ENCODE measurements at places on chromosomes 16 and 17.

- no peak for DNase-seq
Observed at GRCh38 chr17:8176998-8177731, 985 bp upstream of the TMEM107 start.

- DNase-seq: no peak
Observed at GRCh38 chr16:54283725-54284318, 2.8 kb downstream of the IRX3 start.

DNA sequence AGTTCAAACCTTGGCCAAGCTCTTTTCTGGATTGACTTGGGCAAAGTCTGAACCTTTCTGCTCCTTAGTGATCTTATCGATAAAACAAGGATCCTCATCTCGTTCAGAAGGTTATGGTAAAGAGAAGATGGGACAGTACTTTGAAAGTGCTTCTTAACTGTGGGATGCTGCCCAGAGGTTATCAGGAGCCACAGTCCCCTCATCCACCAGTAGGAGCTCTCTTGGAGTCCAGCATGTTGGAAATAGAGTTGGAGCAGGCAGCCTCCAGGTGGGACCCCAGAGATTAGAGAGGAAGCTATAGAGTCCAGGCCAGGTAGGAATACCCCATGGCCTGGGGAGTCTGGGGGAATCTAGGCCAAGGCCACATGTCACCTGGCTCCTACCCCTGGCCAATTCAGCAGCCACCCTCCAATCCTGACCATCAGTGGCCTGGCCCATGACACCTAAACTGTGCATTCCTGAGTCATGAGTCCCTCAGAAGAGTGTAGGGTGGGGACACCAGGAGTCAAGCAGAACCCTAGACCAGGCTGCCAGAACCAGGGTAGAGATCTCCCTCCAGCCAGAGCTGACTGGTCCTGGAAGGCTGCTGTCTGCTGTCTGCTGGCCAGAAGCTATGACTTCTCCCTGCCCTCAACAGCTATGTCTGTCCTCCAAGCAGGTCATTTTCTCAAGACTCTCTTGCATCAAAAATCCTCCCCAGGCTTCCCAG is 144.3 kb downstream of the AIPL1 start:
- DNase-seq: no peak

GRCh38 chr17:76131692-76132573 is 9.1 kb downstream of the FOXJ1 start:
- no peak for DNase-seq

- no peak for DNase-seq
Observed at GRCh38 chr16:76121636-76122035, 155.6 kb upstream of the CNTNAP4 start.

GRCh38 chr16:86566601-86566965 is at the start of gene FOXC2:
Gene FOXC2, plus strand, starts transcription at chr16:86566829. Its CDS starts 507 bp downstream, at chr16:86567336.
- no peak for DNase-seq

GRCh38 chr17:81387100-81388090 is 7.9 kb upstream of the BAHCC1 start:
- no peak for DNase-seq

DNA sequence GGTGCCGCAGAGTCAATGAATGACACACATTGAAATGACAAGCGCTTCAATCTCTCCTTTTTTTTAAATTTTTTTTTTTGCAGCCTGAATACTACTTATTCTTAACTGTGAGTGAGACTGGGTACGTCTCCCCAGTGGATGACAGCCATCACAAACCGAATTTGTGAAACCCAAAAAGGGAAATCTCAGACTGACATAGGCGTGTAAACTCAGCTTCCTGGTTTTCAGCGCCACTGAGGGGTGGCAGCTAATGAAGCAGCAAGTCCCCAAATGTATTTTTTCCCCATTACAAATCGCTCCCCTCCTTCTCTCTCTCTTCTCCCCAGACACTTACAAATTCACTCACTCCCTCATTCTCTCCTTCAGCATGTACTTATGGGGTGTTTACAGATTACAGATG is 196.0 kb downstream of the MAF start:
- DNase-seq: no peak

GRCh38 chr16:58831386-58831785 is 97.3 kb upstream of the GOT2 start:
- no peak for DNase-seq

DNA sequence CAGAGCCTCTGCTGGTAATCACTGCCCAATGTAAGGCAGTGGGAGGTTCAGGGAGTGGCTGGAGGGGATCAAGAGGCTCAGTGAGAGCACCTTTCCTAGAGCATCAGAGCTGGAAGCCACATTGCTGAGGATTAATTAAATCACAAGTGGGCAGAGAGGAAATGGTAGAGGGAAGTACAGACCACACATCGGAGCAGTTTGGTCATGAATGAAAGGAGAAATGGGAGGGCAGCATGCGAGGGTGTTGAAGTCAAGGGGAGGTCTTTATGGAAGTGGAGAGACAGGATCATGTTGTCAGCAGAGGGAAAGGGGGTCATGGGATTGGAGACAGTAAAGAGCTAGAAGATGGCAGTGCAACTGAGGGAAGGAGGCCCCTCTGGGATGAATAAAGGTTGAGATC is 2.3 kb downstream of the CCL17 start:
- no peak for DNase-seq

DNA sequence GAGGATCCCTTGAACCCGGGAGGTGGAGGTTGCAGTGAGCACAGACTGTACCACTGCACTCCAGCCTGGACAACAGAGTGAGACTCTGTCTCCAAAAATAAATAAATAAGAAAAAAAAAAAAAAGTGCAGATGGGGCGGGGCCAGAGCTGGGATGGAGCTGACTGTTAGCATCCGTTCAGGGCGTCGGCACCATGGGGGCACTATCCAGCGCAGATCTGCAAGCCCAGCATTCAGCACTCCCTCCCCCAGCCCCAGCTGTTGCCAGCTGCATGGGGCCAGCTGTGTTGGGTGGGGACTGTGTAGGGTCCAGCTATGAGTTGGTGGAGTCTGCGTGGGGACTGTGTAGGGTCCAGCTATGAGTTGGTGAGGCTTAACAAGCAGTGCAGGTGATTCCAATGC is 13.3 kb downstream of the GPRC5C start:
- DNase-seq: no peak

GRCh38 chr17:4562015-4562969 is 1.9 kb upstream of the GGT6 start:
- no peak for DNase-seq

GRCh38 chr17:51046514-51047384 is 73.9 kb downstream of the SPAG9 start:
- DNase-seq: peak; percentile 86

- no peak for DNase-seq
Observed at GRCh38 chr16:83629836-83630235, 177.9 kb upstream of the HSBP1 start.

DNA sequence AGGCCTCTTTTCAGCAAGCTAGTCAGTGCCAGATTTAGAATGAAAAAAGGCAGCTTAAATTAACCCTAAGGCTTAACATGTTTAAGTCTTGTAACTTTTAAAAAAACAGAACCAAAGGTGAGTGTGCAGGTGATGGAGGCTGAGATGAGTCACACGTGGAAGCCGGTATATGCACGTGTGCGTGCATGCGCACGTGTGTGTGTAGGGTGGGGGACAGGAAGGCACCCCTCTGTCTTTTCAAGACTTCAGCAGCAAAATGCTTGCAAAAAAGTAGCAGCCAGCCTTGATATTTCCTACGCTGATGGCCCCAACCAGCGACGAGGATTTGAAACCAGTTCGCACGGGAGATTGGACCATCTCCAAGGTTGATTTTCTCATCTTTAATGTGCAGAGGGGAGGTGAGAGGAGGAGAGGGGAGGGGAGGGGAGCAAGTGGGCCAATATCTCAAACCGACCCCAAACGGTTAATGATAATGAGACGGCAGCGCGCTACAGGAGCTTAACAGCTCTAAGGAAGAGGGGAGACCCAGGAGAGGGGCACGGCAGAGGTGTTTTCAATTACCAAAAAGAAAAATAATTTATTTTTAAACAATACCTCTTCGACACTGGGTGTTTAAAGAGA is 154.7 kb downstream of the ZNF423 start:
- no peak for DNase-seq

DNA sequence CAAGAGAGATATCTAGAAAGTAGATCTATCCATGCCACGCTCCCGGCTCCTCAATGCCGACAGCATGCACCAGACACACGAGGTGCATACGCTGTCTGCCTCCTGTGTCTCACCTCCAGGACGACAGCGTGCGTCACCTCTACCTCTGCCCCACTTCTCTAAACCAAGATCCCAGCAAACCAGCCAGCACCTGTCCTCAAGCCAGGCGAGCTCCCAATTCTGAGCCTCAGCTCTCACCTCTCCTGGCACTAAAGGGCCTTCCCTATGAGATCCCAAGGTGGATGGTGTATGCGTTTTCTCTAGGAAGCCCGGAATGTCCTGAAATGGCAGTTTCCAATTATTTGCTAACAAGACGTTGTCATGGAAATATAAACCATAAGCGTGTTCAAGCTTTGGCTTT is 36.2 kb upstream of the RCVRN start:
- DNase-seq: no peak

DNA sequence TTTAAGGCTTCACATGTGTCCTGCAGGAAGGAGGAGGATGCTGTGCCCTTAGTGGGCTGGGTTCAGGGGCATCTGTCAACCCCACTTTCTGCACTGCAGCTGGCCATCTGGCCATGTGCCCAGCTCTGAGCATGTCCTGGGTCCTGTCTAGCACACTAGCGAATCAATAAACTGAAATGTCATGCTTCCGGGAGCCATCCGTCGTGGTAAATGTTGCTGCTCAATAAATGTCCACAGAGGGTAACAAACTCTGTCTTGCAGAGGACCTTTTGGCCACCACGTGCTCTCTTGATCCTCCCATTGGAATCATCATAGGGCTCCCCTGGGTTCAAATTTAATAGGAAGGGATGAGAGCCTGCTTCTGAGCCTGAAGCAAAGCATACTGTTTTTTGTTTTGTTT is 168.6 kb upstream of the PIRT start:
- DNase-seq: no peak

DNA sequence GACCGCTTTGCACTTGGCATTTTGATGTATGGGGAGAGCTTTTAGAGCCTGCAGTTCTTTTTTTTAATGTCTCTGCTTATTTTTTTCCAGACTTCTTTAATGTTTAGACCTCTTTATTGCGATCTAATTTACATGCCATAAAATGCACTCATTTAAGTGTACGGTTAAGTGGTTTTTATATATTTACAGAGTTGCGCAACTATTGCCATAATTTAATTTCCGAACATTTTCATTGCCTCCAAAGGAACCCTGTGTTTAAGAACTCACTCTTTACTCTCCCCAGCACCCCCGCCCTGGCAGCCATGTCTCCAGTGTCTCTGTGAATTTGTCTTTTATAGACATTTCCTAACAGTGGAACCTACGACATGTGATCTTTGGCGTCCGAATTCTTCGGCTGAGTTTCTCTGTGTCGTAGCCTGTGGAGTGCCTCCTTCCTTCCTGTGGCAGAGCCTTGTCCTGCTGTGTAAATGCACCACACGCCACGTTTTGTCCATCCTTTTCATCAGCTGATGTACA is 24.0 kb downstream of the ZNF750 start:
- no peak for DNase-seq

Measured in NCI-H1048 (cell line).